ENCODE measurements at places on chromosomes 1 and 21. TPM values are rescaled to one million over a fixed set of nuclear protein-coding genes. Genes with fewer than 3 reads are reported as not detected.

The IRF2BP2 gene
- total RNA-seq, result 75.4 TPM

The S100A14 gene
- total RNA-seq, result not detected

The TMEM269 gene
- 0.12 TPM for total RNA-seq

The C1orf87 gene
- not detected for total RNA-seq

The PSMG1 gene
- 65.5 TPM for total RNA-seq
